ENCODE measurements at places on chromosomes 13 and 19. TPM values are rescaled to one million over a fixed set of nuclear protein-coding genes. Genes with fewer than 3 reads are reported as not detected.

DNA sequence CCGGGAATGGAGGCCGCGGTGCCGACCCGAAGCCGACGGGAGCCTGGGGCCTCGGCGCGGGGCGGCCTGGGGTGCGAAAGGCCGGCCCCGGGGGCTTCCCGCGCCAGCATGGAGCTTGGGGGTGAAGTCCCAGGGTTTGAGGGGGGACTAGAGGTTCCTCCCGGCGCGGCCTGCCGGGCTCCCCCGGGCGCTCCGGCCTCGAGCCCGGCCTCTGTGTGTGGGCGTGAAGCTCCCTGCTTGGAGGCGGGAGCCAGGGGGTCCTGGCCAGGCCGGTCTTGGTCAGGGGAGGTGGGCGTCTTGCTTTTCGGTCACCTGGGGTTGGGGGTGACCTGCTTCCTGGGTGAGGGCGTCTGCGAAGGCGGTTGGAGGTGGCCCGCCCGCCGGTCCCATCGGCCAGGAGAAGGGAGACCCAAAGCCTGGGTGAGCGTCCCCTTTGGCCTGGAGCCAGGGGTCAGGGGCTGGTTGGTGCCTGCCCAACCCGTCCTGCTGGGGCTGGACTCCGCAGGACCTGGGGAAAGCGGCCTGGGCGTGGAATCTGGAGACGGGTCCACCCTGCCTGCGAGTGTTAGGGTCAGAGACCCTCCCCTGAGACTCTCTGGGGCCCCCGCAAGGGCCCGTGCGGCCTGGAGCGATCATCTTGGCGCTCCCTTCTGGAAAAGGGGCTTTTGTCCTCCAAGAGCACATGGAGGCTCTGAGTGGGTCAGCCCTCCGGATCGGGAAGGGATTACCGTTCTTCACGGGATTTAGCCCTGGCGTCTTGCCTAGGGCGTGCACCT, 535 bp downstream of the BSG start:
- peaks cover 2% of the 10 kb centered on the region for H3K36me3 ChIP-seq
- peak overlapping the region; percentile 66 for H3K27ac ChIP-seq
- H3K4me1 ChIP-seq, result peaks cover 64% of the 10 kb centered on the region
- H3K27me3 ChIP-seq, result no peaks in the 10 kb centered on the region
- no peak for DNase-seq
- peak overlapping the region; percentile 94 for H3K4me3 ChIP-seq

- peaks cover 24% of the 10 kb centered on the region for H3K4me1 ChIP-seq
- H3K27ac ChIP-seq, result peak overlapping the region; percentile 92
- H3K4me3 ChIP-seq, result peak overlapping the region; percentile 100
- H3K36me3 ChIP-seq, result peaks cover 28% of the 10 kb centered on the region
Observed at GRCh38 chr19:47272448-47273312, 2.0 kb upstream of the INAFM1 start.

- DNase-seq, result no peak
- H3K27me3 ChIP-seq, result no peaks in the 10 kb centered on the region
- H3K4me3 ChIP-seq, result peak overlapping the region; percentile 97
Observed at GRCh38 chr19:49475191-49475917, 1.3 kb downstream of the FLT3LG start.

DNA sequence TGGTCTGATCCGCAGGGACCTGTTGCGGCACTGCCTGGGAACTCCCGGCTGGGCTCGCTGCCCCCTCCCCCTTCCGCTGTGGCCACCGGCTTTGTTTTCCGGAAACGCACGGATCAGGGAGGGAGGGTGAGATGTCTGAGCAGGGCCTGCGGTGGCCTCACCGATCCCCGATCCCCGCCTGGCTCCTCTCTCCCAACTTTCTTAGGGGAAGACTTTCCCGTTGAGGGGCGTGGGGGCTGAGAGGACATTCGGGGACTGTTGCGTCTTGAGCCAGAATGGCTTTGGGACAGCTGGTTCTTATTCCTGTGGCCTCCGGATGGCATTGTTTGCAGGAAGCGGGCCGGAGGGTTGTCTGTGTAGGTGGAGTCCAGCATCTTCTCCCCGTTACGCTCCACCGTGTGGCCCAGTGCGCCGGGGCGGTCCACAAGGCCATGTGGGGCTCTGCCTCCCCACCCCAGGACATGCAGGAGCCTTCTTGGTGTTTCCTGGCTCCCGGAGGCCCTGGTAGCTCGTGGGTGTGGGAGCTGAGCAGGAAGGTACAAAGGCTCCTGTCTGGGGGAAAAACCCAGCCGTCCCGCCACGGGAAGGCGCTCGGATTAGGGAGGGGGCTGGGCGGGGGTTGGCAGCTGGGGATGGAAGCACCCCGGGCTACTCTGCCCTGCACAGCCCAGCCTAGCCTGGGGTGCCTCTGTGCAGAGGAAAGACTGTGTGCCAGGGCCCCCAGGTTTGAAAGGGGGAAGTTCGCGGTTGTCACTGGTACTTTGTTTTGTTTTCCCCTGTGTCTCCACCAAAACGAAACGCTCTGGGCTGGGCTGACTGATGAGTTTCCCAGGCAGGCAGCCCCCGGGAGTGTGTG, 1.3 kb downstream of the CSNK1G2 start:
- H3K27ac ChIP-seq, result peak overlapping the region; percentile 94
- peaks cover 58% of the 10 kb centered on the region for H3K4me1 ChIP-seq

GRCh38 chr19:49455773-49456172, 2.7 kb downstream of the ALDH16A1 start:
- peaks cover 28% of the 10 kb centered on the region for H3K36me3 ChIP-seq
- DNase-seq, result no peak
- peaks cover 60% of the 10 kb centered on the region for H3K4me1 ChIP-seq
- H3K27ac ChIP-seq, result no peak overlapping the region

DNA sequence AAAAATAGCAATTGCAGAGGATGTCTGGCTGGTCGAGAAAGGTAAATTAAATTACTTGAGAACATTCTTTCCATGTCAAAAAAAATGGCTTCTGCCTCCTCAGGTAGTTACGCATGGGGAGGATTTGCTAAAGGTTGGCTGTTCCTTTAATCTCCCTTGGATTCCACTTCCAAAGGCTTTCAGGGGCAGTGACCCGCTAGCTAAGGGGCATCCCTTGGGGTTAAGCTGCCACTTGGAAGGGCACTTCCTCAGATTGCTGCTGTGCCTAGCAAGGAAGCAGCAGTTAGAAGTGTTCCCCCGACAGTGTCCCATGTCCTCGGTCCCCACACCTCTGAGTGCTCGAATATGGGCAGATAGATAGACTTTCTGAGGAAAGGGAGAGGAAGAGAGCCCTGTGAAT, 108.5 kb downstream of the RGCC start:
- H3K27ac ChIP-seq, result no peak overlapping the region
- H3K27me3 ChIP-seq, result no peaks in the 10 kb centered on the region
- H3K36me3 ChIP-seq, result peaks cover 4% of the 10 kb centered on the region

DNA sequence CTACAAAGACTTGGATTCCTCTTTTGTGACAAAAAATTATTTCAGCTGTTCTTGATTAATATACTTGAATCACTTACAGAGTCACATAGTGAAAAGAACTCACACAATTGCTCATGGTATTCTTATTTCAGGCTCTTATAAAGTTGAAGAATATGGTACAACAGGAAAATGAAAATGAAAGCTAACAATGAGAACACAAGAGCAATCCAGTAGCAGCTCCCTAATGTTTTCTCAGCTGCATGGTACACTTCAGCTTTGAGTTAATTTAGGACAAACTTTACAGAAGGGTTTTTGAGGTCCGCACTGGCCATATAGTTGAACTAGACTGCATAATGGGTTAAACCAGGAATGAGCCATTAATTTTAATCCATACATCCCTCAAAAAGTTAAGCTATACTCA, 1261.8 kb downstream of the SLITRK5 start:
- no peak overlapping the region for H3K27ac ChIP-seq
- no peaks in the 10 kb centered on the region for H3K4me1 ChIP-seq
- DNase-seq, result no peak
- H3K27me3 ChIP-seq, result no peaks in the 10 kb centered on the region
- H3K4me3 ChIP-seq, result no peak overlapping the region
- no peaks in the 10 kb centered on the region for H3K36me3 ChIP-seq

GRCh38 chr19:7356899-7357627, 8.3 kb downstream of the ARHGEF18 start:
- peaks cover 72% of the 10 kb centered on the region for H3K4me1 ChIP-seq
- no peak overlapping the region for H3K27ac ChIP-seq
- H3K4me3 ChIP-seq, result no peak overlapping the region
- H3K27me3 ChIP-seq, result no peaks in the 10 kb centered on the region

Gene PPM1N
- 3.5 TPM for total RNA-seq

Gene ICAM1
- 7.0 TPM for total RNA-seq

Gene F7
- total RNA-seq, result not detected

Gene MYPOP
- 4.7 TPM for total RNA-seq

Gene CPB2
- total RNA-seq, result not detected

Gene MAMSTR
- 0.47 TPM for total RNA-seq
